ENCODE measurements at places on chromosomes 1 and 21. TPM values are rescaled to one million over a fixed set of nuclear protein-coding genes. Genes with fewer than 3 reads are reported as not detected.

DNA sequence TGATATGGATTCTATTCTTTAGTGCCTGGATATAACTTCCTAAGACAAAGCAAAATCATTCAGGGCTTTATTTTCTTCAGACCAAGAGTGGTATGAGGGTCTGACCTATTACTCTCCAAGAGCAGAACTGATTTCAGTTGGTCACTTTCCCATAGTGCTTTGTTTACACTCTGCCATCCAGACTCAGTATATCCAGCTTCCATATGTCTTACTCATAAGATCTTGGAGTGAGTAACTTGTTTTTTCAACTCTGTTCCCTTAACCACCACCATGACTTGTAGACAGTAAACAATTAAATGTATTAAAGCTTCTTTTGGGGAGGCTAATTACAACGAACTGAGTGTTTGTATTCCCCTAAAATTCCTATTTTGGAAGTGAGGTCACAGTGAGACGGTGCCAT lies 83.4 kb downstream of the USP24 start:
- DNase-seq = no peak

GRCh38 chr1:61132645-61133334 lies 50.4 kb downstream of the NFIA start:
- no peak for DNase-seq

DNA sequence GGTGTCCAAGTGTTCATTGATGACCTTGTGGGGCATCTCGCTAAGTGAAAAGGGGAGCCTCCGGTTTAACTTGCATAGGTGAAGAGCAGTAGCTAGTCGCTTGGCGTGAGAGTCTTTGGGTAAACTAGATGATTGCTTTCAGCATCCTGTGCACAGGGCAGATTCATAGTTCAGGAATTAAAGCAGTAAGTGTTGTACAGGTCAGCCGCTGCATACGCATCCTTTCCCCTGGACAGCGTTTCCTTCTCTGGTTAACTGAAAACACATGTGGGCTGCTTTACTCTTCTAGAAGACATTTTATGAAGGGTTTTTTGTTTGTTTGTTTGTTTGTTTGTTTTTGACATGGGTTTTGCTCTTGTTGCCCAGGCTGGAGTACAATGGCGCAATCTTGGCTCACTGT lies 12.1 kb downstream of the NDUFV3 start:
- no peak for DNase-seq

GRCh38 chr1:205729945-205730610 lies 19.9 kb downstream of the NUCKS1 start:
- no peak for DNase-seq

DNA sequence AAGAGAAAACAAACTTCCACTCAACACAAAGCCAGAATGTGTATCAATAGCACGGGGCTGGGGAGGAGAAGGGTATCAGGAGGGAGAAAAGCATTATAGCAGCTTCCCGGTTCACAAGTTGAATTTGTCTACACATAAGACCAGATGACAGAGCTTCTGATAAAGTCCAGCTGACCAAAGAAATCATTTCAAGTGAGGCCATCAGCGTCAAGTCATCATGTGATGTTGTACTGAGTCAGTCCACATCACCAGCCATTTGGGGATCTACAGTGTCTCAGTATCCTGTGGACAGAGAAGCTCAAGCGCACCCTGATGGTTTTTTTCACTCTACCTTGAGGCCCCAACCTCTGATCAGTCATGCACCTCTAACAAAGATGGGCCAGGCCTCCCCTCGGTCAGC lies 33.0 kb downstream of the SETD4 start:
- no peak for DNase-seq

- DNase-seq = no peak
Measured at GRCh38 chr1:164731161-164731876, 172.3 kb downstream of the PBX1 start.

DNA sequence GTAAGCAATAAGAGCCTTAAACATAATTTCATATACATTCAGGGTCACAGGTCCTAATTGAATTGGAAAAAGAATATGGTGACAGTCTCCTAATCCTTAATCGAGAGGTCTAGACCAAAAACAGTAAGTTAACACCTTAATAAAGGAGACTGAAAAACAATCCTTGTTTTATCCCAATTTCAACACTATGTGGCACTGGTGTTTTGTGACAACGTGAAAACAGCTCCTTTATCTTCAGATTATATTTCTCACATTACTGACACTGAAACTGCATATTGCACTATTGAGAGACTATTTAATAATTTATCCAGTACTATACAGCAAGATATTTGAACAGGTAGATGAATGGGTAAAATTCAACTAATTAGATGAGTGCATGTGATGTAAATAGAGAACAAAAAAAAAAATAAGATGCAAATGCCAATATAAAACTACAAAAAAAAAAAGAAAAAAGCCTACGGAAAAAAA lies 34.1 kb downstream of the TP53BP2 start:
- no peak for DNase-seq

- no peak for DNase-seq
Measured at GRCh38 chr21:42703136-42703908, 49.9 kb downstream of the PDE9A start.

GRCh38 chr1:14253676-14254075 lies 344.8 kb upstream of the KAZN start:
- DNase-seq = no peak

DNA sequence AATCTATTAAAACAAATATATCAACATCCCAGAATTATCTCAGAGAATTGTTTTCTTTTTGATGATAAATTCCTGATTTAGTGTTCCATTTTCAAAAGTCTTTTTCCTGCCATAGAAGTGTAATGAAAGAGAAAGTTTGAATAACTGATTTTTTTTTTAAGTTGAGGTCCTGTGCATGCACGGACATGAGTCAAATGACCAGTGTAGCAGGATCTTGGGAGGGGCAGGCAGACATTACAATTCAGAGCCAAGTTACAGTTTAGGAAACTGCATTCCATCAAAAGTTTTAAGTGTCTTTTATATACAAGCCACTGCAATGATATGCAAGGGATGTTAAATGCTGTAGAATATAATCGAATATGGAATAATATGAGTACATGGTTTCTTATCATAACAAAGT lies 227.5 kb downstream of the HMCN1 start:
- DNase-seq = no peak

GRCh38 chr1:18047122-18047521 lies 60.5 kb upstream of the IGSF21 start:
- no peak for DNase-seq

- no peak for DNase-seq
Measured at GRCh38 chr1:220943319-220943996, 64.2 kb downstream of the HLX start.

GRCh38 chr1:167077128-167077867 lies 12.9 kb downstream of the GPA33 start:
- no peak for DNase-seq

GRCh38 chr1:30726236-30726635 lies 2.9 kb upstream of the MATN1 start:
- DNase-seq = no peak

DNA sequence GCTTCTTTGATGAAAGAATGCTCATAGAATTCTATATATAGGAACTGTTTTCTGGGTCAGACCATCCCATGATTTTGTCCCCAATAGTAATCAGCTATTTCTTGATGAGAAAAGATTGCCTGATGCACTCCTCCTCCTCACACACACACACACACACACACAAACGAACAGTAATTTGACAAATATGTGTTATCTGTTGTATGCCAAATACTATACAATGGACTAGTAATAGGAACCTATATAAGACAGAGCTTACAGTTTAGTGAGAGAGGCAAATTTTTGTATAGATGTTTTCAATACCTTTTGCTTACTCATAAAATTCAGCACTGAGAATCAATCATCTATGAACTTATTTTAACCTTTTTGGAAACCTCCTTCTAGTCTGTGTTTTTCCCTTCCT lies 76.8 kb downstream of the PLA2G4A start:
- no peak for DNase-seq

DNA sequence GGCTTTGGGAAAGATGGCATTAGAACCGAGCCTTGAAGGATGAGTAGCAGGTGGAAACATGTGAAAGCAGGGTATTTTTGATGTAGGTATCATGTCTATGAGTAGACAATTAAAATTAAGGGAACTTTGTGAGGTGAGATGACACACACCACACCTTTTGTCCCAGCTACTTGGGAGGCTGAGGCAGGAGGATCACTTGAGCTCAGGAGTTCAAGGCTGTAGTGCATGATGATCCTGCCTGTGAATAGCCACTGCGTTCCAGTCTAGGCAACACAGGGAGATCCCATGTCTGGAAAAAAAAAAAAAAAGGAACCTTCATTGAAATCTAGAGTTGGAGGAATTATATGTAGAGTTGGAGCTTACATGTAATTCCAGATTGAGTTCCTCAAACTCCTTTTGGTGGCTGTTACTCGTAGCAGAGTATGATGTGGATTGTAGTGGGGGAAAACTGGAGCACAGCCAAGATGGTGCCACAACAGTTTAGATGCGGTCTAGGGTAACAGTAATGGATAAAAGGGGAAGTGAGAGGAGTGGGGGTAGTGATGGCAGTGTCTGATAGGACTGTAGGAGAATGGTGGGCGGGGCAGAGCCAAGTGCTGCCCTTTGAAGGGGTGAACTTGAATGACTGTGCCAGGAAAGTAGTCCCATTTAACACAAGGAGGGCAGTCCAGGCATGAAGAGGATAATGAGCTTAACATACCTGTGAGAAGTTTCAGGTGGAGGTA lies 17.4 kb downstream of the AK4 start:
- DNase-seq = peak; percentile 53

DNA sequence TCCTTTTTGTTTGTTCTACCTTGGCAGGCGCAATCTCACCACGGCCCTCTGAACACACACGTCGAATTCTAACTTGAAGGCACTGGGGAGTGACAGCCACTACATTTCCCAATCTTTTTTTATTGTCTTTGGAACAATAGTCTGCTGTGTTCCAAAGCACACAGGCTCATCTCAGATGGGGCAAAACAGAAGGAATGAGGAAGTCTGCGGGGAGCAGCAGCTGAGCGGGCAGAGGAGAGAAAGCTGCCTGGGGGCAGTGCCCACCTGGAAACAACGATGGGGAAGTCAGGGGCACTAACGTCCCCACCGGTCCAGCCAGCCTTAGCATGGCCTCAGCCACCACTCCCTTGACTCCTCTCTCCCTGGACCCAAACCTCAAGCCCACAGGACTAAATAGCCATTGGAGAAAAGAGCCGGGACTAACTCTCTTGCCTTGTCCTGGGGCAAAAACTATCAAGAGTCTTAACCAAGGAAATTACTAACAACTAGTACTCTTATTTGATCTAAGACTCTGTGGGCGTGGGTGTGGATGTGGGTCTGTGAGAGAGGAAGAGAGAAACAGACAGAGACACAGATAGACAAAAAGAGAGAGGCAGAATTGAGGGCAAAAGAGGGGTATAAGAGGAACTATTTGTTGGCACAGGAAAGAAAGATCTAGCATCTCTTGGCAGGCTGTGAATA lies 34.2 kb downstream of the SYF2 start:
- DNase-seq = no peak

DNA sequence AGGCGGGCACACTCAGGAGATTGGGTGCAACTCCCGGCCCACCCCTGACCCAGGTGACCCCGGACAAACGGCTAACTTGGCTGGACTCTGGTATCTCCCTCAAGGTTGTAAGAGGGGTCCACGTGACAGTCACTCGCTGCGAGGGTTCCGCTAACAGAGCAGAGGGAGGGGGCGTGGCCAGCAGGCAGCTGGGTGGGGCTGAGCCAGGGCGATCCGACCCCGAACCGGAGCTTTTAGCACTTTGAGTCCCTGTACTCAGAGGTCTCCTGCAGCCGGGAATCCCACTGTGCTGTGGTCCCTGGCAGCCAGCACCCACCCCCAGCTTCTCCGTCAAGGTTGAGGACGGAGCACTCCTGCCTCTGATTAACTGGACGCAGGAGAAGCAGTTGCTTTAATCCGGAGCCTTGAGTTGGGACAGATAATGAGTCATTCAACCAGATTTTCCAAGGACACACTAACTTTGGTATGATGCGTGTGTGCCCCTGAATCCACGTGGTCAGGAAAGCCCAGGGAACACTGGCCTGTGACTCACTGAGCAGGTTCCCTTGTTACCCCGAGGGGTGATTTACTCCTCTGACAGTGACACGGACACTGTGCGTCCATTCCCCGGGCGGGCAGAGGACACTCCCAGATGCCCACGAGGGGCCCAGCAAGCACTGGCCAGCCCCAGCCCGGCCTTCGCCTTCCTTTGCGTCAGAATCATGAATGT lies 16.8 kb downstream of the TRPM2 start:
- DNase-seq = no peak

DNA sequence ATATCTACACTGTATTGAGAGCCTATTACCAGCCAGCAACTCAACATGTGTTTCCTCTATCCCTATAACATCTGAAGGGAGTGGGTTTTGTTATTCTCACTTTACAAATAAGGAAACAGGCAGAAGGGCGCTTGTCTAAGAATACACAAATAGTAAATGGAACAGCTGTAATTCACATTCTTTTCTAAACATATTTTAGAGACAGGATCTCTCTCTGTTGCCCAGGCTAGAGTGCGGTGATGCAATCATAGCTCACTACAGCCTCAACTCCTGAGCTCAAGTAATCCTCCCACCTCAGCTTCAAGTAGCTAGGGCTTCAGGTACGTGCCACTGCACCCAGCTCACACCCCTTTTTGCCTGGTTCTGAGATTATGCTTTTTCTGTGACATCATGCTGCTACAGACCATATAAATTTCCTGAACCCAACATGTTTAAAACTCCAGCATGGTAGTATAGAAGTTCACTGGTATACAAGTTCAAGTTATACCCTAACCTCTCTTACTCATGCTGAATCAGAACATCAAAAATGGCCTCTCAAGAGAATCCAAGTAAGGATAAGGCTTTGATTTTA lies 8.6 kb upstream of the TACSTD2 start:
- DNase-seq = peak; percentile 77

GRCh38 chr1:119367432-119368124 lies 1.0 kb upstream of the HAO2 start:
- DNase-seq = peak; percentile 38

DNA sequence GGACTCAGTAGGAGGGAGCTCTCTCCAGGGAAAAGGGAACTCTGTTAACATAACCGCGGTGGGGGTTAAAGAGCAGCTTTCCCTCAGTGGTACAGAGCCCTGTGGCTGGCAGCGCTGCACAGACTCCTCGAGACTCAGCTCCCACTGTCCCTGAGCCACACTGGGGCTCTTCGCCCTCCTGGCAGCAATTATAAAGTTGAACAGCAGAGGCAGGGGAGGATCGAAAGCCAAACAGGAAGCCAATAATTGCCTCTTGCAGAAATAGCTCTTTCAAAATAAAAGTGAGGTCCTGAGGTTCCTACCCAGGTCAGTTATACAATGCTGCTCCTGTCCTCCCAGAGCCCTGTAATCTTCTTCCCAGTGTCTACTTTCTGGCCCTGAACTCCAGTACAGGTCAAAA lies 77.0 kb downstream of the FAM78B start:
- no peak for DNase-seq

Gene C1QC
- polyA plus RNA-seq = 23.9 TPM

Gene CR1
- 0.66 TPM for polyA plus RNA-seq

Gene NPPB
- not detected for polyA plus RNA-seq

Gene FCRLA
- polyA plus RNA-seq = 0.16 TPM

Gene STRIP1
- 57.3 TPM for polyA plus RNA-seq

Gene RYR2
- polyA plus RNA-seq = 7.5 TPM

Gene LCE3D
- polyA plus RNA-seq = not detected

Gene CASZ1
- polyA plus RNA-seq = 25.7 TPM

Gene FAM177B
- 0.28 TPM for polyA plus RNA-seq

Gene SPRR1A
- not detected for polyA plus RNA-seq

Gene LDLRAD1
- 6.9 TPM for polyA plus RNA-seq

Gene ANKRD65
- polyA plus RNA-seq = 28.1 TPM
